IPS DF 19.7 (cell line): ENCODE measurements at places on chromosomes 13 and 19.

DNA sequence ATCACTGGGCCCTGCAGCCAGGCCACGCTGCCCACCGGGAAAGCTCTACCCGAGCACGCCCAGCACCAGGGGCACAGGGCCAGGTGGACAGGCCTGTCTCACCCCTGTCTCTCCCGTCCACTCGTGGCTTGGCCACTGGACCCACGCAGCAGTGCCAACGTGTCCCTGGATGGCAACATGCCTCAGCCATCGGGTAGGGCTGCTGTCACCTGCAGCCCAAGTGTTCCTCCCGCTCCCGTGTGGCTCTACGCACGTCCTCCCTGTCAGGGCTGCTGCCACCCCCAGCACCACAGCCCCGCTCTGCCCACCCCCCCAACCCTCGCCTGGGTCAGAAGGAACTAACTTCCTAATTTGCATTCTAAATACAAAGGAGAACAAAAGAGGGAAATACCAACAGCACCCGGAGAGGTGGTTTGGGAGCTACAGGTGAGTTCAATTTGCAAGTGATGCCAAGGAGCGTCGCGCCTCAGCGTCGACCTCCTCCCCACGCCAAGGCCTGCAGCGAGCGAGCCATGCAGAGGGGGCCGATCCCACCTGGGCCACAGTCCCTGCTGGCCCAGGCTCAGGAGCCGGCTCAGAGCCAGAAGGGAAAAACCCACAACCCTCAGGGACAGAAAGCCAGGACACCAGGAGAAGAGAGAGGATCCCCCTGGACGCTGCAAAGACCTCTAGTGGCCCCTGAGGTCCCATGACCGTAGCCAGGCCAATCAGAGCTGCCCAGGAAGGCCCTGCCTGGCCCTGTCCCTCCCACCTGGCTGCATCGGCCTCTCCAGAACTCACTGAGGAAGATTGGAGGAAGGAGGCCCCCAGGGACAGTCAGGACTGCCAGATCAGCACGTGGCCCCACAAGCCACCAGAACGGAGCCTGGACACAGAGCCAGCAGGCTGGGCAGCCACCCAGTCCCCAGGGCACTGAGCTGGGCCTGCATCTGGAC, 128.4 kb upstream of the SPACA7 start:
- no peak for DNase-seq

DNA sequence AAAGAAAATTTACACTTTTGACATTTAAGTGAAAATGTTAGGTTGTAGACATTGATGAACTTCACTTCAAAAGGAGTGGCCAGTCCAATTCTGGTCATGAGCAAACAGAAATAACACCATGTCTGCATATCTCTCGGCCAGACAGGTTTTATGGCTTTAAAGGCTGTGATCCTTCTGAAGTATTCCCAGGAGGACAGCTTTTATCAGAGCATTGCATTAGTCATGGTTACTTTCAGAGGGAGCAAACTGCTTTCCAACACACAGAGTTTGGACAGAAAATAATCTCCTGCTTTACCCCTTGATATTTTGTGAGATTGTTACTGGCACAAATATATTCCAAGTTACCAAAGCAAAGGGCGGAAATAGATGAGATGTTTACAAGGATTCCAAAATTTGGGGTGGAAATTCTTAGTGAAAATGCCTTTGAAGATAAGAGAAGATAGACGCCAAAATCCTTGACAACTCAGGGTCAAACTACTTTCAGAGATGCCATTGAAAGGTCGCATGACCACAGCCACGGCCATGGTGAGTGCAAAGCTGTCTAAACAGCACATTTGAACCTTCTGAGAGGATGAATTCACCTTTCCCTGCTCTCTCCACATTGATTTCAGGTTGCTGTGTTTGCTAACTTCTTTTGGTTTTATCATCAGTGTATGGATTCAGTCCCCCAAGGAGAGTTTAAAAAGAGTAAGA, 584.5 kb upstream of the SGCG start:
- DNase-seq: no peak

GRCh38 chr13:19597523-19597922, 35.9 kb upstream of the MPHOSPH8 start:
- no peak for DNase-seq

DNA sequence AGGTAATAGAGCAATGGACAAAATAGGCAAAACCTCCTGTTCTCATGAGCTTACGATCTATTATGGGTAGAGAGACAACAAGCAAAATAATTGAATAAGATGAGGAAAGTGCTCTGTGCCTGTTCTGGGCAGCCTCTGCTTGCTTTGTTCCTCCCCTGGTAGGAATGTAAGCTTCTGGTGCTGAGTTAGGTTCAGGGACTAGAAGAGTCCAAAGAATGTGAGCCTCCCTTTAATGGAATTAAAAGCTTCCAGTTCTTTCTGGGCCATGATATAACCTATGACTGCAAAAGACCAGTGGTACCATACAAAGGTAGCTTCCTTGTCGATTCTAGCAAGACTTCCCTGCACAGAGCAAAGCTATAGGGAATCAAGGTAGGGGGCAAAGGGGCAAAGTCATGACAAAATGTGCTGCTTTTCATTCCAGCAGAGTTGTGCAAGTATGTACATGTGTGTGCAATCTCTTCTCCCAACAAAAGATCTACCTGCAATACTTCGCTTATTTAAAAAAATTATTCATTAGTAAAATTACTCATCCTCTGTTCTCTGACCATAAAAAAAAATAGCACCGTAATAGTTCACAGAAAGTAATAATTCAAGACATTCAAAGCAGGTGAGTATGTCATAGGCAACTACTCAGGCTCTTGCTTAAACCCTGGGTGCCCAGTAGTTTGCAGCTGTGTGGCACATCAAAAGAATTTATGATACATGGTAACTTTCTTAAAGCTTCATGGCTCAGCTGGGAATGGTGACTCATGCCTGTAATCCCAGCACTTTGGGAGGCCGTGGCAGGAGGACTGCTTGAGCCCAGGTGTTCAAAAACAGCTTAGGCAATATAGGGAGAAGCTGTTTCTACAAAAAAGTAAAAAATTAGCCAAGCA, 21.4 kb downstream of the ACOD1 start:
- DNase-seq: no peak

GRCh38 chr13:90315061-90315460, 1032.4 kb upstream of the MIR17HG start:
- no peak for DNase-seq

GRCh38 chr13:28679628-28680027, 20.7 kb downstream of the POMP start:
- DNase-seq: no peak
